Activated CD4-positive, alpha-beta T cell treated with anti-CD3 and anti-CD28 coated beads, Interleukin-2, amount 50 U/mL, for 48 hours (primary cell): ENCODE measurements at places on chromosomes 11 and 22.

- no peak for DNase-seq
These were observed 3.1 kb upstream of the DERL3 start for GRCh38 chr22:23841736-23842445.

DNA sequence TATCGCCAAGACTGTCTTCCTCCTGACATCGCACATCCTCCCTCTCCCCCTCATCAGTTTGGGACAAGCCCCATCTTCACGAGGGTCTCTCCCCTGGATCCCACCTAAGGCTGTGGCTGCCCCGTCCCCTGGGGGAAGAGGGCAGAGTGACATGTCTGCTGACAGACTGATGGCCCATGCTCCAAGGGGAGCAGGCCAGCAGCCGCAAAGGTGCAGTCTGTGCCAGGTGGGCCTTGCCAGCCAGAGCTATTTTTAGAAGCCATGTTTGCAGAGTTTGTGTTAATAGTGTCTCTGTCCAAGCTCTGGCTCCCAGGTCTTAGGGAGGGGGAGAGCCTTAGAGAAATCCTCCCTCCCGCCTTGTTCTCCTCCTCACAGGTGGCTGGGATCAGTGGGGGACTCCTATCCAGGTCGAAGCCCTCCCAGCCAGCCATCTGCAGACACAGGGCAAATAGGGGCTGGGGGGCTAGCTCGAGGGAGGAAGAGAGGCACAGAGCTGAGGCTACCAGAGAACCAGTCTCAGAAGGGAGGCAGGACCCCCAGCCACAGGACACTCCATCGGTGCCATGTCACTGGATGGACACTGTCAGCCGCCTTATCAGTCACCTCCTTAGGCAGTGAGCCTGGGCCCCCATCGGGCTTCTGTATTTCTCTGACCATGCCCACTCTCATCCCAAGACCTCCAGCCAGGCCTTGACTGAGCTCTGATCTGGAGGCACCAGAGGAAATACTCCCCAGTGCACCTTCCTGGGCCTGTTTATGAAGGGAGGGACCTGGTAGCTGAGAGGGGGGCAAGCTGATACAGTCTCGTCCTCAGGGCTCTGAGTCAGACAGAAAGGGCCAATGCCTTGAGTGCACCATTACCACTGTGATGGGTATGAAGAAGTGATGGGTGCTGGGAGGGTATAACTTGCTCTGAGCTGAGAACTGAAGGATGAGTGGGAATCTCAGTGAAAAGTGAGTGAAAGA, 49.3 kb downstream of the CHRDL2 start:
- DNase-seq, result no peak

DNA sequence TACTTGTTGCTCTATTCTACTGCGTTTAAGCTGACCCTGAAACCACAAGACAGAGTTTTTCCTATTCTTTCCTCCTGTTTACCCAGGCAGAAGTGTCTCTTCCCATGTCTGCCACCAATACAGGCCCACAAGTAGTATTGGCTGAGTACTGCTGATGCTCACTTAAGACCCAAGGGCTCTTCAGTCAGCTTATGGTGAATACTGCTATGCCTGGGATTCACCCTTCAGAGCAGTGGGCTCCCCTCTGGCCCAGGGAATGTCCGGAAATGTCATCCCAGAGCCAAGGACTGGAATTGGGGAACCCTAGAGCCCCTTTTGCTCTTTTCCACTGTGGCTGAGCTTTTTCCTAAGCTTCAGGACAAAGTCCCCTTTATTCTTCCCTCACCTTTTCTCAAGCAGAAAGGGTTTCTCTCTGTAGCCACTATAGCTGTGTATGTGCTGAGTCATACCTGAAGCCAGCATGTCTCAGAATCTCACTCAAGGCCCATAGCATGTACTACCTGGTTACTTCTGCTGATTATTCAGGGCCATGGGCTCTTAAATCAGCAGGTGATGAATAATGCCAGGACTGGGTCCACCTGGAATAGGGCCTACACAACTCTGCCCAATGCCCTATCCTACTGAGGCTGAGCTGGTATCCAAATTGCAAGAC, 745.8 kb upstream of the ANO5 start:
- DNase-seq, result no peak

GRCh38 chr11:16096336-16096735, 260.0 kb downstream of the SOX6 start:
- no peak for DNase-seq

- no peak for DNase-seq
These were observed 133 bp downstream of the MYH9 start for GRCh38 chr22:36387709-36387958.

GRCh38 chr11:120635136-120635810, 123.7 kb downstream of the GRIK4 start:
- no peak for DNase-seq

DNA sequence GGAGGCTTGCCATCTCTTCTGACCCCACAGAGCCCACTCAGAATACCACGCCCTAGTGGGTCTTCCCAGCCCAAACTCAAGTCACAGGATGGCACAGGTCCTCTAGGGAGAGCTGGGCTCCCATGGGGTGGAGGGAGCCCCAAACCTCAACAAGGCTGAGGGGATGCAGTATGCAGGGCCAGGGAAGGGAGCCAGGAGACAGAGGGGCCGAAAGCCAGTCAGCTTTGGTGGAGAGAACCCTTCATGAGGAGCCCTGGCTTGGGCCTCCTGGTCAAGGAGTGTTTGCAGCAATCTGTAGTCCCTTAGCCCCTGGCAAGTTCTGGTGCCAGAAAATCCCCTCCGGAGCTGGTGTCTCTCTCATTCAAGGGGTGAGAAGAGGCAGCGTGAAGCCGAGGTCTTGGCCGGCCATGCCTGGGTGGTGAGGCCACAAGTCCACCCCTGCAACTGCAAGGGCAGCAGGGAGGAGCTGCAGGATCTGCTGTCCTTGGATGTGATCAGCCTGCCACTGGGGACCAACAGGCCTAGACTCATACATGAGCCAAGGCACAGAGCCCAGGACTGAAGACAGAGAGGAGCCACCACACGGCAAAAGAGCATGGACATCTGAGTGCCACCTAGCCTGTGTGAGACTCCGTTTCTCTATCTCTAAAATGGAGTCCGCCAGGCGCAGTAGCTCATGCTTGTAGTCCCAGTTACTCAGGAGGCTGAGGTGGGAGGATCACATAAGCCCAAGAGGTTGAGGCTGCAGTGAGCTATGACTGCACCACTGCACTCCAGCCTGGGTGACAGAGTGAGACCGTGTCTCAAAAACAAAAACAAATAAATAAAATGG, 24.1 kb downstream of the NEAT1 start:
- no peak for DNase-seq

DNA sequence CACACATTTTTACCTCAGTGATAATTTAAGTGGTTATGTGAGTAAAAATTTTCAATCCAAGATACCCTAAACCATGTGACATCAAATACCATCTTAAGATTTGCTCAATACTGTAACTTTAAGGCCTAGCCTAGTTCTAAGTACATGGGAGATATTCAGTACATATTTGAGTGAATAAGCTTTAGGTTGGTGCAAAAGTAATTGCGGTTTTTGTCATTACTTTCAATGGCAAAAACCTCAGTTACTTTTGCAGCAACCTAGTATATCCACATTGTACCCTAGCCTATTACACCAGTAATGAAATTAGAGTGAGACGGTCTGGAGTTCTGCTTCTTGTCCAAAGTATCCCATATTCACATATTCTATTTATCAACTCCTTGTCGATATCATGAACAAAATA, 700.1 kb downstream of the LRRC4C start:
- no peak for DNase-seq

DNA sequence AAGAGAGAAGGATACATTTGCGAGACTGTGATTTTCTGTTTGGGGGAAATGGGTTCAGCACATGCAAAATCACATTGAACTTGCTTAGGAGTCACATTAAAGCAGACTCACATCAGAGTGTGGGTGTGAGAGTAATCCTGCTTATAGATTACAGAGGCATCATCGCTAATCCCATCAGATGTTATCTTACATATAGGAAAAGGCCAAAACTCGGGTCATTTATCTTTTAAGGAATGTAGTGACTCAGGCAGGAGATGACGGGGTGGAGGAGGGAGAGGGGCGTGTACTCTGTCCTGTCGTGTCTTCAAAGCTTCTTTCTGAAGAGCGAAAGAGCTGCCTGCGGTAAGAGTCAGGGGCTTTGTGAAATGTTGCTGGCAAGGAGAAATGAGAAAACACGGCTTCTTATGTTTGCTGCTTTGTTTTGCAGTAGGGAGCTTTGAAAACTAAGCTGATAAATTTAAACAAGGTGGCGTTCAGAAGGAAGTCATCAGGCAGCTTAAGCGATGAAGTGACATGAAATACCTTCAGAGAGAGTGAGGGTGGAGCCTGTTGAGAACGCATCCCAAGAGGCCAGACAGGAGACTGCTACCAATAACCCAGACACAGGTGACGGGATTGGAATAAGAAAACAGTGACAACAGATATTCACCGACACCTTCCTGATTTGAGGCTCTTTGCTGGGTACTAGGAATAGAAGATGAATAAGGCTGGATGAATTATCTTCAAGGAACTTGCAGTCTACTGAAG, 2.2 kb upstream of the C11orf16 start:
- DNase-seq, result no peak

DNA sequence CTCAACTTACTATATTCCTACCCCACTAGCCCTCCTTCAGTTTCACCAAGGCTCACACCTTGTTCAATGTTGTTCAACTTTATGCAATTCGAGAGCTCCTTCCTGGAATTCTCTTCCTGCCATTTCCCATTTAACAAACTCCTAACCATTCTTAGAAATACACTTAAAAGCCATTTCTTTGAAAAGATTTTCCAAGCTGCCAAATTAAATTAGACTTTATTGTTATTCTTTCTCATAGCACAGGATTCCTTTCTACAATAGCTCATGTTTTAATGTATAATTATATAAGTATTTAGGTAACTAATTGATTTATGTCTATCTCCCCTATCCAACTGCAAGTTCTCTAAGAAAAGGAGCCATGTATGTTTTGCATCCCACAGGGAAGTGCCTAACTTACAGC, 52.7 kb upstream of the CTSC start:
- DNase-seq, result no peak

GRCh38 chr11:8293171-8293570, 29.5 kb upstream of the LMO1 start:
- no peak for DNase-seq

GRCh38 chr11:13782390-13783075, 114.1 kb downstream of the FAR1 start:
- no peak for DNase-seq

DNA sequence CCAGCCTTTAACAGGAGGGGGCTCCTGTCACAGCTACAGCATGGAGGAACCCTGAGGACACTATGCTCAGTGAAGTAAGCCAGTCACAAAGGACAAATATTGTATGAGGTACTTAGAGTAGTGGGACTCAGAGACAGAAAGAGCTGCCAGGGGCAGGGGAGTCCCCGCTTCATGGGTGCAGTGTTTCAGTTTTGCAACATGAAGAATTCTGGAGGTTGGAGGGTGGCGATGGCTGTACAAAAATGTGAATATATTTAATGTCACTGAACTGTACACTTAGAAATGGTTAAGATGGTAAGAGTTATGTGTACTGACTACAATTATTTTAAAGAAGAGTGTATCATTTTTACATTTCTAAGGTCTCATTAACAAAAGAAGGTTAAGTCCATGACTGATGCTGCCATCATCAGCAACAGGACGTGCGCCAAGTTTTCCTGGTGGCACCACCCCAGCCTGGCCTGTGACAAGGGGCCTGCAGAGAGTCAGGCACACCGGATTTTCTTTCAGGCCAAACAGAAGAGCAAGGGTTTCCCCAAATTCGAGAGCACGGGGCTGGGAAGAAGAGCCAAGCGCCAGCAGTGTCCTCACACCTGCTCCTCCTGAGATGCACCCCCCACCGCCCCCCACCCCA, 22.1 kb downstream of the YPEL1 start:
- DNase-seq, result no peak

DNA sequence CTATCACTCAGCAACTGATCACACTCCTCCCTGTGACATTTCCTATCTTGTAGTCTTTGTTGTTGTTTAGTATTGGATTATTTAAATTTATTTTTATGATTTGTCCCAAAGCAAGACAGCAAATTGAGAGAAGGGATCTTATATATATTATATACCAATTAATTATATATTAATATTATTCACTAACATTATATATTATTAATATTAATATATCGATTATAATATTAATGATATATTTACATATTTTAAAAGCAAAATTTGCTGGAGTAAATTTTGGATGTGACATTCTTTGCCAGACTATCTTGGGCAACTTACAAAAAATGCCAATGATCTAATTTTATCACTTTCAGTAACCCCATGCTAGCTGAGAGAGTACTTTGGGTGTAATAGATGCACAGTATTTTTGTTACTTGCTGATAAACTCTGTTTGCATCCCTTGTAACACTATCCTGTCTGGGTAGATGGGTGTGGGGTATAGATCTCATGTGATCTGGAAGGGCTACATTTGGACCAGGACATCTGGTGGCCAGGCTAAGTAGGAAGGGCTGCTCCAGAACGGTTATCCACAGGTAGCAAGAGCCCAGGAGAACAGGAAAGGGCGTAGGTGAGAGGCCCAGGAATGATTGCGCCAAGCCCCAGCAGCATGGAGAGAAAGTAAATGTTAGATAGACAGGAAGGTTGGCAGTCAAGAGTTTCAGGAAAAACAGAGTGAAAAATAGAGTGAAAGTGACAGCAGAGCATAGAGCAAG, 608.6 kb upstream of the KIRREL3 start:
- no peak for DNase-seq

- DNase-seq, result no peak
These were observed 86.0 kb downstream of the RPS6KA4 start for GRCh38 chr11:64444838-64445441.

DNA sequence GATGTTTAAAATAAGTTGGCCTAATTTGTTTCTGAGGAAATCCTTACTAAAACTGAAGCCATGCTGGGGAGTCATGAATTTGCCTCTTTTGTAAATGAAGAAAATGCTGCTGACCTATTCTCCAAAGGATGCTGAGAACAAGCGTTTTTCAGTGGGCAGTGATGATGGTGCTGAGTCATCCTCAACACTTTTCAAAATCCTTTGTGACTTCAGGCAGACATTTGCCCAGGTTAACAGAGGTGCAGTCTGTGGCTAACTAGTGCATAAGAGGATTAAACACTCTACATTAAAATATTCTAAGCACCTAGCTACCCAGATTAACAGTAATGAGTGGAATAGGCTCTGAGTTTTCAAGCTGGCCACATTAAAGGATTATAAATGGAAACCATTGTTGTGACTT, 509.0 kb downstream of the DLG2 start:
- no peak for DNase-seq

DNA sequence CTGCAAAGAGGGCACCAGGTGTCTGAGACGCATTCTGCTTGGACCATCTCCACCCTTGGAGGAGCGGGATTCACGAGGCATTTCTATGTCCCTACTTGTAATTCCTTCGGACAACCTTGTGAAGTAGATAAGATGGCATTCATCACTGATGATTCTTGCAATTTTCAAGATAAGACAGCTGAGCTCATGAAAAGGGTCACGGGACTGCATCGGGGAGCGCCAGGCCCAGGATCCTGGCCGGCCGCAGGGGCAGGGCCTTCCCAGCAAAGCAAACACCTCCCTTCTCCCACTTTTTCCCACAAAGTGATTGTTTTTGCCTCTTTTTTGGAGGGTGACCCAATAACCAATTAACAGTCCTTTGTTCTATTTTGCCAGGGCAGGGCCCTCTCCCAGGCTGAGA, 8.4 kb downstream of the LIF start:
- no peak for DNase-seq

- DNase-seq, result no peak
These were observed 19.4 kb downstream of the NADSYN1 start for GRCh38 chr11:71472357-71472885.

- no peak for DNase-seq
These were observed 33.5 kb upstream of the CHST1 start for GRCh38 chr11:45698777-45699497.
